ENCODE measurements at places on chromosomes 12 and 14. TPM values are rescaled to one million over a fixed set of nuclear protein-coding genes. Genes with fewer than 3 reads are reported as not detected.

- no peak for DNase-seq
Measured at GRCh38 chr12:943051-943450, 6.4 kb downstream of the RAD52 start.

GRCh38 chr12:131716282-131716681 lies 5.4 kb downstream of the SFSWAP start:
- DNase-seq, result no peak

DNA sequence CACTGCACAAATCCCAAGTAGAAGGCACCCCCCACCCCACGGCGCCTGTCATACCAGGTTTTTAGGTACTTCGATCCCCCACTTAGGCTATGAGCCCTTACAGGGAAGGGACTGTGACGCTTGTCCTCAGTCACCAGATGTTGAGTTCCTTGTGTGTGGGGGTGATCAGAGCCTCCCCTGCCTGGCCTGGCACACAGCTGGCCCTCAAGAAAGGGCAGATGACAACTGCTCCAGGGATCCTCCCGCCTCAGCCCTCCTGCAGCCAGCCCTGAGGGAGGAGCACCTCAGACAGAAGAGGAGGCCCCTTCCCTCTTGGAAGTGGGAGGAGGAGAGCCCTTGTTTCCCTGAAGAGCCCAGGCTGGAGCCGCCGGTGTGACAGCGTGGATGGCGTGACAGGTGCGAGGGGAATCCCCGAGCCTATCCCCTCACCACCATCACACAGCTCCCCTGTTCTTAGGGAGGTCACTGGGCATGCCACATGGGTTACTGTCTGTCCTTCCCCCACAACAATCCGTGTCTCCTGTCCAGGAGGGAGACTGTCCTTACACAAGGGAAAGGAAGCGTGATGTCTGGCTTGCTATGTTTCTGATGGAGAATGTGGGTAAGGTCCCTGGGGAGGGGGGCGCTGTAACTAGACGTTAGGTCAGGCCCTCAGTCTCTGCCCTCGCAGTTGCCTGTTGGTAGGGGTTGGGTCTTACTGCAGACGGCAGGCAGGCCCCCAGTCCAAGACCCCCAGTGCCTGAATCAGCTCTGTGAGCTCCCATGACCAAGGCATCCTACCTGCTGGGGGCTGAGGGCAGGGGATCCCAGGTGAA lies 31.4 kb downstream of the P2RX4 start:
- no peak for DNase-seq

DNA sequence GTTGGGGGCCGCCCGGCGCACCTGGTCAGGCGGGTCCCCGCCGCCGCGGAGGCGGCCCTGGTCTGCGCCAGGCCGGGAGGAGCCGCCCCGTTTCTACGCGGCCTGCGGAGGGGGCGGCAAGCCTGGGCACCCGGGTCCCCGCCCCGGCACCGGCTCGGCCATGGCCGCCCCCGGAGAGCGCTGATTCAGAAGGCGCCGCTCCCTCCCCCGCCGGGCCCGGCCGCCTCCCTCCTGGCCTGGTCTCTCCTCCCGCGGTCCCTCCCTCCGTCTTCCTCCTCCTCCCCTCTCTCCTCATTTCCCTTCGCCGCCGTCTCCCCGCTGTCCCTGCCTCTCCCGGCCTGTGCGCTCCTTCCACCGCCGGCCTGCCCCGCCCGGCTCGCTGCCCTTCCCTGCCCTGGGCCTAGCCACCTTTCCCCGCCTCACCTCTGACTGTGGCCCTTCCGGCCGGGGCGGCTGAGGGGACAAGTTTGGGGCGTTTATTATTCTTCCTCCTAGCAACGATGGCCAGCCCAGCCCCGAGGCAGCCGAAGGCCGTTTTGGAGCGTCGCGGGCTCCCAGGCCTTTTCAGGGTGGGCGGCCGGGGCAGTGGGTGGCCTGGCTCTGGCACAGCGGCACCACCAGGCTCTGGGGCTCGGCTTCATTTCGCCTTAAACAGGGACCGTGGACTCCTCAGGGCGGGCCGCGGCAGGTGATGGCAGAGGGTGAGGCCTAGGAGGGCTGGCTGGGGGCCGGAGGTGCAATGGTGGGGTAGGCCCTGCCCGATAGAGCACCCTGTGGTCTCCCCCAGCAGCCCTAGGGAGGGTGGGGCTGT lies 768 bp downstream of the CEP170B start:
- peak; percentile 78 for DNase-seq

DNA sequence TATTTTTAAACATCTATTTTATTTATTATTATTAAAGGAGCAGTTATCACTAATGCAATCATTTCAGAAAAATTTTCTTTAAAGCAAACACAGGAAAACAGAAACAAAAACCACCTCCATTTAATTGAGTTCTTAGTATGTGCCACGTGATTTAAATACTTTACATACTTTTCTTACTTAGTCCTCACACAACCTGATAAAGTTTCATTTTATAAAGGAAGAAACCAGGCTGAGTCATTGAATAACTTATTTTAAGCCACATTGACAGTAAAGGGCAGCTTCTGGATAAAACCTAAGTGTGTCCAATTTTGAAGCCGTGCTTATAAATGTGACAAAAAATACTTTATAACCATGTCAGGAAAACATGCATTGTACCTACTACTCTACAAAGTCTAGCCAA lies 57.1 kb upstream of the PCED1B start:
- DNase-seq, result no peak

DNA sequence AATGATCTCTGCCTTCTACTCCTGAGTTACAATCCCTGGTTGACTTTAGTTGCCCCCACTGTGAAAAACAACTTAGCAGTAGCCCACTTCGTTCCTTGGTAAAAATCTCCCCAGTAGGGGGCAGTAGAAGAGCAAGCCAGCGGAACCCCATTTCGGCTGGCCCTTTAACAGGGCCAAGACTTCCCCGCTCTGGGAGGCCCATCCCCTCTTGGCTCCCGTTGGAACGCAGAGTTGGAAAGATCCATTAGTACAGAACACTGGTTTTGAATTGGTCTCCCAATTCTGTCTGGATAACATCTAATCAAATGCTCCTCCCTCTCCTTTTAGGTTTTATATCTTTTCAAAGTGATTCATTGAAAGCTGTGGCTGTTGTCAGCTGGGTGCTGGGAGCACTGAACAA lies 1133.3 kb downstream of the BCL11B start:
- DNase-seq, result peak; percentile 48

DNA sequence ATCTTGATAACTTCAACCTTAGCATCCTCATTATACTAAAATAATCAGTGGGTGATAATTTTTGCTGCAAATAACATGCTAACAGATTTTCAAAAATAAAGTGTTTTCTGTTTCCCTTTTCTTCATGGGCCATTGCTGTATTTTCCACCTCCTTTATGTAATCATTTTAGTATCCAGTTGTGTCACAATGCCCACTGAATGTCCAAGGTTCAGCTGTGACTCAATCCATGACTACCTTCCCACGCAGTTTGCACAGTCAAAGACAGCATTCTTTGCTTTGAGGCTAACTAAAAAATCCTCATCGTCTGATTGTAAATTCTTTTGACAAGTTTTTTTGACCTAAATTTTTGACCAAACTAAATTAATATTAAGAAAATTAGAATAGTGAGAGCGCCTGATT lies 474.1 kb downstream of the FLRT2 start:
- no peak for DNase-seq

GRCh38 chr14:23433457-23433856 lies 2.0 kb downstream of the MYH7 start:
- DNase-seq, result no peak

DNA sequence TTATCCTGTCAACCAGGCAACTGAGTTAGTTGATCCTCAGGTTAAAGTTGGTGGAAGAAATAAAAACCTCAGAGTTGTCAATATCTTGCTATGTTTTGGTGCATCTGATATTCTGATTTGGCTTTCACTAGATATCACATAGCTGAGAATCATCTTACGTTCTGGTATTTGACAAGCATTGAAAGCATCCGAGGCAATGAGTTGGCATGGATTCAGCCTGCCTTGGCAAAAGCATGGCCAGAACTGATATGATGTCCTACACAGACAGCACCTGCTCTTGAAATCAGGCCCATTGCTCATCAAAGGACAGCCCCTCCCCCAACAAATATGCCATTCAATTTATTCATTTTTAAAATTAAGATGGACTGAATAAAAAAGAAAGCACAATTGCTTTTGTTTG lies 320.7 kb upstream of the ATP2B1 start:
- DNase-seq, result no peak

DNA sequence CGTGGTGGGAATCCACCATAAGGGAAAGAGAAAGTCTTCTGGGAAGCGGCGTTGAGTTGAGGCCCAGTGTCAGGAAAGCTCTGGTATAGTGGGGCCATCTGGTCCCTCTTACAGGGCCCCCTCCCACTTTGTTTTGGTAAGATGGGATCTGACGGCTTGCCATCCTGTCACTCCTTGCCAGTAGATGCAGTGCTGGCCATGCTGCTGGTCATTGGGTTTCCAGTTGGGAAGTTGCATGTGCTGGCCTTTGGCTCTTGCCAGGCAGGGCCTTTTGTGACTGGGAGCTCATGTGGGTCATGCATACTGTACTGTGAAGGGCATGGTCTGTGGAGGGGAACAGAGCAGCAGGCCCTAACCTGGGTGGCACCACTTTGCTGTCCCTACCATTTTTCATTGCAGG lies 3.8 kb downstream of the TRAF3 start:
- DNase-seq, result no peak

DNA sequence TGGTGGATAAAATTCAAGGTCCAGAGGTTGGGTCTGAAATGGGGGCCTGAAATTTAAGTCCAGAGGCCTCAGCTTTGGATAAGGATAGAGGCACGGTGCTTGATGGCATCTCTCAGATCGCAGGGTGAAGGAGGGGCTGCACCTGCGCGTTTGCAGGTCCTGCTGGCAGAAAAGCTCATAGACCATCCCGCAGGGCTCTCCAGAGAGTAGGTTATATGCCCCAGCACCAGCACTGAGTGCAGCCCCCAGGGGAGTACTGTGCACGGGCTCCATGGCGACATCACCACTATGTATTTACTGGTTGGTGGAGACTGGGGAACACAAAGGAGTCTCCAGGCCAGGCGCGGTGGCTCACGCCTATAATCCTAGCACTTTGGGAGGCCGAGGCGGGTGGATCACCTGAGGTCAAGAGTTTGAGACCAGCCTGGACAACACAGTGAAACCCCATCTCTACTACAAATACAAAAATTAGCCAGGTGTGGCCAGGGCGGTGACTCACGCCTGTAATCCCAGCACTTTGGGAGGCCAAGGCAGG lies 4.3 kb upstream of the CD63 start:
- DNase-seq, result no peak

DNA sequence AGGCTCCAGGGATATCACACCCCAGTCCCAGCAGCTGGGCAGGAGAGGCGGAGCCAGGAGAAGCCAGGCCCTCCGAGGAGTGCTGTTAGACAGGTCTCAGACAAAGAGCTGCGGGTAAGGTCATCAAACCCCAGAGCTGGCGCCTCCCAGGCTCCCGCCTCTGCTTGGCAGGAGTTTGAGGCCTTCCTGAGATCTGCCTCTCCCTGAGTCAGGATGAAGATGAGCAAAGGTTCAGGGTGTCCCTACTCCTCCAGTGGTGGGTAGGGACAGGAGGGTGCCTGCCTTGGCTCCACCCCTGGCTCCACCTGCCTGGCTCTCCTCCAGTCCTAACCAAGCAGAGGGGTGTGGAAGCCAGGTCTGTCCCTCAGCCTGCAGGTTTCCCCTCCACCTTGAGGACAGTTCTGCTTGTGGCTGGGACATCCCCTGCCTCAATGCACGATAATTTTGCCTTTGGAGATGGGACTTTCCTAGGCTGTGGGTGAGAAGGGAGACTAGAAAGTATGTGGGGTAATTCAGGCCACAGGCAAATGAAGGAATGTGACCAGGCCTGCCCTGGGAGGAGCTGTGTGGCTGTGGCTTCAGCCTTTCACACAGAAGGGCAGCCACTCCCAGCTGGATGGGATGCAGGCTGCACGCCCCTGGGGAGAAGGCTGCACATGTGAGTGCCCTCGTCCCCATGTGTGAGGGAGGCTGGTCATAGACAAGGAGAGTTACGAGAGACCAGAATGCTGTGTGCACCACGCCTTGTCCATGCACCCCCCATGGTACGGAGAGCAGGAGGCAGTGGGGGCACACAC lies 2.2 kb downstream of the PLEKHG6 start:
- DNase-seq, result peak; percentile 84

- no peak for DNase-seq
Measured at GRCh38 chr12:13230500-13230899, 34.0 kb downstream of the EMP1 start.

DNA sequence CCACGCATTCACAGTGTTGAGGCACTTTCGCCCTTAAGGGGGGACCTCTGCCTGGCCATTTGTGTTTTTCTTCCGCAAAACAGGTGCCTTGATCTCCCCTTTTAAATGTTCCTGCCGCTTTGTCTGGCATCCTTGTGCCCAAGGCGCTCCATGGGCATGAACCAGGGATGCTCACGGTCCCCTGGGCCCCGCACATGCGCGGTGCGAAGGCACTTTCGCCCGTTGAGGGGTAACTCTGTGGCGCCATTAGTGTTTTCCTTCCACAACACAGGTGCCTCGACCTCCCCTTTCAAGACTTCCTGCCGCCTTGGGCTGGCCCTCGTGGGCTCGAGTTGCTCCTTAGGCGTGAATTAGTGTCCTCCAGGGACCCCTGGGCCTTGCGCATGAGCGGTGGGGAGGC lies 335.5 kb downstream of the ALG10 start:
- DNase-seq, result no peak

DNA sequence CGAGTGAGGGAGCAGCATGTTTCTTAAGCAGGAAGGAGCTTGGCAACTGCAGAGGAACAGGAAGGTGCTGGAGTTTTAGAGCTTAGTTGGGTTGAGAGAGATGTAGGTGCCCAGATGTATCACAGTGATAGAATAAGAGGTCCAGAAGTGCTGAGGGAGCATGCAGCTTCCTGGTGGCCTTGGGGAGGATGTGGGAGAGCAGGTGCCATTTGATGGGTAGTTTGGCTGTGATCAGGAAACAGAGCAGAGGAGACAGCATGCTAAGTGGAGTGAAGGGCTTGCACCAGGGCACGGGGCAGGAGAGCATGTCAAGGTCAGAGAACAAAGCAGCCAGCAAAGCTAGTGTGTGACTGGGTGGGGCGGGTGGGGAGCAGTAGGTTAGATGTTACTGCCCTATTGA lies 74.8 kb downstream of the PAPOLA start:
- no peak for DNase-seq

USP44 gene
- total RNA-seq, result not detected

ADGRD1 gene
- 33.6 TPM for total RNA-seq

RPGRIP1 gene
- 0.29 TPM for total RNA-seq

WASHC3 gene
- total RNA-seq, result 56.4 TPM

CCDC175 gene
- not detected for total RNA-seq

B4GALNT1 gene
- total RNA-seq, result not detected

CEBPE gene
- not detected for total RNA-seq

UBE3B gene
- 79.7 TPM for total RNA-seq

CFL2 gene
- total RNA-seq, result 214 TPM
